Stimulated activated CD8-positive, alpha-beta memory T cell treated with anti-CD3 and anti-CD28 coated beads, Interleukin-15, amount 100 ng/mL, for 4 hours (primary cell): ENCODE measurements at places on chromosomes 6 and 20.

- no peak for DNase-seq
Measured at GRCh38 chr6:164579035-164579434, 730.4 kb downstream of the C6orf118 start.

- DNase-seq: no peak
Measured at GRCh38 chr6:90803956-90804355, 217.1 kb upstream of the MAP3K7 start.

DNA sequence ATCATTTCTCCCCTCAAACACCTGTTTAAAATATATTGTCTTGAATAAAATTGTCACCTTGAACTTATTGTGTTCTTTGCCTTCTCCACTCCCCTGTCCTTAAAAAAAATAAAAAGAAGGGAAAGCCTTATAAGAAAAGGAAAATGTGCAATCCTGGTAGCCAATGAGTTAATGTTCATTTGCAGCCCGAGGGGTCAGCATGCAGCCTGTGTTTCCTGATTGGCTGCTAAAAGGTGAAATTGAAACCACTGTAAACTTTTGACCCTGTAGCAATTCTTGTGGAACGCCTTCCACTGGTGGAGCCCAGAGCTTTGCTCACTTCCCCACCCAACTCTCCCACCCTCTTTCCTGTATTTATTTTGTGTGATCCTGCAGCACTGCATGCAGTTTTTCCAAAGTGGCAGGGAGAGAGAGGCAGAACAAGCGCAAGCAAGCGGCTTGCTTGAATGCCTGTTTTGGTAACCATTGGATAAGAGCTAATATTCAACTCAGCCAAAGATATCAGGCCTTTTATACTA, 74.9 kb downstream of the NCOA3 start:
- DNase-seq: no peak

GRCh38 chr20:52259295-52259694, 67.7 kb upstream of the ZFP64 start:
- DNase-seq: no peak

- no peak for DNase-seq
Measured at GRCh38 chr6:100447900-100448748, 16.6 kb downstream of the SIM1 start.

- no peak for DNase-seq
Measured at GRCh38 chr6:127967708-127968107, 66.8 kb upstream of the THEMIS start.
